Lower leg skin (tissue), 4 donors: ENCODE measurements at places on chromosomes 1 and 21. TPM values are rescaled to one million over a fixed set of nuclear protein-coding genes. Genes with fewer than 3 reads are reported as not detected.

- DNase-seq = no peak
These were observed 1.3 kb downstream of the CELSR2 start for GRCh38 chr1:109250454-109251276.

- DNase-seq = peak; percentile 70
These were observed 12.8 kb downstream of the THEMIS2 start for GRCh38 chr1:27885114-27885528.

- no peak for DNase-seq
These were observed 15.1 kb downstream of the MCL1 start for GRCh38 chr1:150564051-150564991.

DNA sequence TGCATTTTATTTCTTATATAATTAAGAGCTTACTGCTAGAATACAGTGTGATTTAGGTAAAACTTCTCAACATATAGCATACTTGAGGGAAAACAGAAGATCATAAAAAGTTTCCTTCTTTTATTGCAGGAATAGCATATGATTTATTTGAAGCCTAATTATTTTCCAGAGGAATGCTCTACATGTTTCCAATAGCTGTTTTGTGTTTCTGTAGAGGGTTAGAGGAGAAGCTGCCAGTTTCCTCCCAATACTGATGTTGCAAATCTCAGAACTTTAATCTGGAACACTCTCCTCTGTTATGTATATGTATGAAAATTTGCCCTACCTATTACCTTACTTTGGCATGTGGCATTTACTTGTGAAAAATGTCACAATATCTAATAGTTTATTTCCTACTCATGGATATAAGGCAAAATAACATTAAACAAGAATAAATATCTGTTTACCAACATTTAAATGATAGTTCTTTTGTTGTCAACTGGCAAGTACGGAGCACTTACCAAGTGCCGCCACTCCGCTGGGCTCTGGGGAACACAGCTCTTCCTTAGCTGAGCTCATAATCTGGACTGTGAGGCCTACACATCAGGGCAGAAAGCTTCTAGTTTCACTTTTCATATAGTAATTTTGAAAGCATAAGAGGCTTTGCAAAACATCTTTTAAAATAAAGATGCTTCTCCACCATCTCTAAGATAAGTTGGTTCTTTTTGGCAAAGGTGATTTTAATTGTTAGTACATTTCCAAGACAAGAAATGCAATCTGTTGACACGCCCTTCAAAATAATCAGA, 239.8 kb upstream of the C1orf105 start:
- peak; percentile 19 for DNase-seq

DNA sequence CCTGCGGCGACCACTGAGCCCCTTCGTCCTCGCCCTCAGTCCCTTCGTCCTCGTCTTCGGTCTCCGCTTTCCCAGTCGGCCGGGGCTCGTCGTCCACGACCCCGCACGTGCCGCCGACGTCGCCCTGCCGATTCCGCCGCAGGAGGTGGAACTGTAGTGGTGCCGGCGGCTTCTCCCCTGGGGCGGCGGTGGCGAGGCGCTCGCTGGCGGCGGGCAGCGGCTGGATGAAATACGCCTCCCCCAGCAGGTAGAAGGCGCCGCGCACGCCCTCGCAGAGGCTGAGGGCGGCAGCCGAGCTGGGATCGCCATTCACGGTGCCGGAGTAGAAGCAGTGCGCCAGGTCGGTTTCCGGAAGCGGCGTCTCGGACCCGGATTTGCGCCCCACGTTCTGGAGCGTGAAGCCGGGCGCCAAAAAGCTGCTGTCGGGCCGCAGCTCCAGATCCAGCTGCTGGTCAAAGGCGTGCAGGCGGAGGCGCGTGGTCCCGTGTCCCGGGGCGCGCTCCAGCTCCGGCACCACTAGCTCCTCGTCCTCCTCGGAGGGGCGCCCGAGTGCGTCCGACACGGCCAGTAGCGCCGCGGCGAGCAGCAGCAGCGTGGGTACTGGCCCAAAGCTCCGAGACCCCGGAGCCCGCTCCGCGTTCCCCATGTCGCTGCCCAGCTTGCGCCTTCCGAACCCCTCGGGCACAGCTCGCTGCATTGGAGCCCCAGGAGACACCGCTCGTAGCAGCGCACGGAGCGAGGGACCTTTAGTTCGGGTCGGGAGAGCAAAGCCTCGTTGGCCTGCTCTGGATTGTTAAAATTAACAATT, 747 bp downstream of the ADAMTS1 start:
- no peak for DNase-seq

DNA sequence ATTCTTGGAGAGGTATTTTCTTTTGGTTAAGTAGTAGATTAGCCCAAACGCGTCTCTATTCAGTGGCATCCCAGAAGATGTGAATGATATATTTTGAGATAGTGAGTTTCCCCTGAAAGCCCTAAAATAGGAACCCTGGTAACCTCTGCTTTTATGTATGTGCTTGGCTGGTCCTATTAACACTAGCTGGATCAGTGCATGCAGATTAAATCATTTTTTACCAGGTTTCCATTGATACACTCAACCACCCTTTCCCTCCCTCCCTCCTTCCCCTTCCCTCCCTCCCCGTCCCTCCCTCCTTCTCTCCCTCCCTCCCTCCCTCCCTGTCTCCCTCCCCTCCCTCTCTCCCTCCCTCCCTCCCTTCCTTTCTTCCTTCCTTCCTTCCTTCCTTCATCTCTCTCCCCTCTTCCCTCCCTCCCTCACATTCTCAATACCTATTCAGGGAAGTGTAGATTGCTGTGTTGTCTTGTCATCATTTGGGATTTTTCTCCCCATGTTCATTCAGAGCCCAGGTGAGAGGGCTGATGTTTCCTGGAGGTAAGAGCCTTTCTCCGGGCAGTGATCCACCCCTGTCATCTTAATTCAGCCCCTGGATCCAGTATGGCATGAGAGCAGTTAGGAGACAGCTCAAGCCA, 406.8 kb downstream of the PRDM2 start:
- DNase-seq = no peak

GRCh38 chr1:222413991-222414549, 133.8 kb downstream of the HHIPL2 start:
- DNase-seq = no peak

GRCh38 chr1:231724876-231725647, 98.5 kb downstream of the DISC1 start:
- no peak for DNase-seq

GRCh38 chr1:180777072-180777689, 135.5 kb upstream of the KIAA1614 start:
- no peak for DNase-seq

GRCh38 chr1:3319874-3320245, 134.6 kb upstream of the ARHGEF16 start:
- no peak for DNase-seq

- no peak for DNase-seq
These were observed 137.3 kb downstream of the NAV1 start for GRCh38 chr1:201676197-201676596.

DNA sequence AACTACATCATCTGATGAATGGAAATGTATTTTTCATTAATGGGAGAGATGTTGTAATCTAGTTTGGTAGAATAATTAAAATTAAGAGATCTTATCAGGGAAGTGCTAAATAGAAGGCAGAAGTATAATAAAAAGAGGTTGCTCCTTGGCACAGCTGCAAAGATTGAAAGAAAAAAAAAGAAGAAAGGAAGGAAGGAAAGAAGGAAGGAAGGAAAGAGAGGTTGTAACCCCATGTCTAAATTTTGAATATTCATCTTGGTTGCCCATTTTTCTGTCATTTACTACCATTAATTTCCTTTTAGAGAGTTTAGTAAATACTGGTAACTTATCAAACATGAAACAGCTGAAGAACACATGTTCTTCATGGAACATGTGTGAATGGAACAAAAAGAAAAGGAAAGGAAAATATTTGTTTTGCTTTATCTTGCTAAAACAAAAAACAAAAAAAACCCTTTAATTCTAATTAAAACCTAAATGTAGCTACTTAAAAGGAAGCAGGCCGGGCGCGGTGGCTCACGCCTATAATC, 10.5 kb upstream of the MDM4 start:
- no peak for DNase-seq

- no peak for DNase-seq
These were observed 167.4 kb downstream of the TNFSF18 start for GRCh38 chr1:172883387-172883791.

GRCh38 chr1:153742411-153743142, 14.7 kb downstream of the INTS3 start:
- no peak for DNase-seq

DNA sequence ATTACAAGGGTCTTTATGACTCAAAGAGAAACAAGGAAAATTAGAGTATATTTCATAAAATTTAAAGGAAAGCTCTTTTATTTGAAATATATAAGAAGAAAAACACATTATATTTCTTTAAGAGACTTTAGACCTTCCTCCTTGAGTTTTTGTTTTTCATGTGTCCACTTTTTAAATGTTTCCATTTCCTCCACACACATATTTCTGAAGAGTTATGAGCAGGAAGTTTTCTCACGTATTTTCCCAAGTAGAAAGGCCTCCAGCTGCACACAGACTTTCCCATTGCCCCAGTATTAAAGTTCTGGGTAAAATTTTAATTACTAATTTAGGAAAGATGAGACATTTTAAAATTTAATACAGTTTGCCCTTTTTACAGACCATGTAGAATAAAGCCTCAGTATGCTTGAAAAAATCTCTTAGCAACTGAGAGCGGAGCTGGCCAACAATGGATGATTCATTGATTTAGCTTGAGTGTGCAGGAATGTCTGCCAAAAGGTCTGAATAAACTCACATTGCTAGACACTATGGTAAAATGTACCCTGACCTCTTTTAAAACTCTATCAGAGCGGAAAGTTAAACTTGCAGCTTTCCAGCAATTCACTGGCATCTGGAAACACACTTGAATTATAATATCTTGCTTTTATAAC, 57.9 kb downstream of the DDAH1 start:
- DNase-seq = no peak

GRCh38 chr1:54409156-54410142, 3.3 kb upstream of the SSBP3 start:
- DNase-seq = no peak

DNA sequence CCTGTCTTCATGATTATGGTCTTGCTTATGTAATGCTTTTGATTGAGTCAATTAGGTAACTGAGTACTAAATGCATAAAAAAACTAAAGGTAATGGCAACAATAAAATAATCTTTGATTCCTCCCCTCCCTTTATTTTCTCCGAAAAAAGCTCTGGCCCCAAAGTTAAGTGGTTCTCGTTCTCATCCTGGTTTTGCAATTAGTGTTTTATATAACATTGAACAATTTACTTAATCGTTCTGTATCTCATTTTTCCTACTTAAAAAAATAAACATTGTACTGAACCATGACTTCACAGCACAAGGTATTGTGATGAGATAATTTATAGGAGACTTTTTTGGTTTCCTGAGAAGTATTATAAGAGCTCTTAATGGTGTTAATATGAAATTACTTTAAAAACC, 11.3 kb downstream of the SLC22A15 start:
- no peak for DNase-seq

DNA sequence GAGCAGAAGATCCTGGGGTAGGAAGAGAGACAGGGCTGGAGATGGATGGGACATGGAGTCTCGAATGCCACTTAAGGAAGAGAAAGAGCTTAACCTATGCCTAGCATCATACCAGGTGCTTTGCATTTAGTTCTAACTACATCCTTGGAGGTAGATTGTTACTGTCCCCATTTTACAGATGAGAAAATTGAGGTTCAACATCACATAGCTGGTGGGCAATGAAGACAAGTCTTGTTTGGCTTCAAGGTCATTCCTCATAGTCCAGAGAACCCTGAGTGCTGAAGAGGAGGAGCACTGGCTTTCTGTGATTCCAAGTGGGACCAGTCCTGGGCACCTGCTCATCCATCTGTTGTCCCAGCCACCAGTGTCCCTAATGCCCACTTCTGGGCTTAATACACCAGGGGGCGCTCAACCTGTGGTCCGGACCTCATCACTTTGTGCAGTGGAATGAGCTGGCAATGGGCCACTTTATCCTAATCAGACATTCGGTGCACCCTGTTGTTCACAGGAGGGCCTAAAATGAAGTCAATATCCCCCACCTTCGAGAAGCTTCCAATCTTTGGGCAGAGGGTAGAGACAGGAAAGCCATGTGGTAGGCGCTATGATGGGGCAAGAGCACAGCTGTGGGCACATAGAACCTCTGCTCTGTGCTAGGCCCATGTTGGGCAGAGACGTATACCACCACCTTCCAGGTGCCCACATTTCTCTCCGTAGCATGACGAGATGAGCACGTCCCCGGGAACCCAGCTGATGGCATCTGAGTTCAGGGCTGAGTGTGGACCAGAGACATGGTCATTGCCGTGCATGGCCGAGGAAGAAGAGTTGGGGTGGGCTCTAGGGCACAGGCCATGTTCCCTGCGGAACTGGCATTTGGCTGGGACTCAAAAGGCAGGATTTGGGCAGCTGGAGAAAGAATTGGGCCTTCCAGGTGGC, 9.2 kb downstream of the RPS6KA1 start:
- DNase-seq = no peak

- DNase-seq = no peak
These were observed 41.0 kb downstream of the WASF2 start for GRCh38 chr1:27448982-27449381.

GRCh38 chr21:36697851-36698384, 997 bp upstream of the SIM2 start:
- no peak for DNase-seq

DNA sequence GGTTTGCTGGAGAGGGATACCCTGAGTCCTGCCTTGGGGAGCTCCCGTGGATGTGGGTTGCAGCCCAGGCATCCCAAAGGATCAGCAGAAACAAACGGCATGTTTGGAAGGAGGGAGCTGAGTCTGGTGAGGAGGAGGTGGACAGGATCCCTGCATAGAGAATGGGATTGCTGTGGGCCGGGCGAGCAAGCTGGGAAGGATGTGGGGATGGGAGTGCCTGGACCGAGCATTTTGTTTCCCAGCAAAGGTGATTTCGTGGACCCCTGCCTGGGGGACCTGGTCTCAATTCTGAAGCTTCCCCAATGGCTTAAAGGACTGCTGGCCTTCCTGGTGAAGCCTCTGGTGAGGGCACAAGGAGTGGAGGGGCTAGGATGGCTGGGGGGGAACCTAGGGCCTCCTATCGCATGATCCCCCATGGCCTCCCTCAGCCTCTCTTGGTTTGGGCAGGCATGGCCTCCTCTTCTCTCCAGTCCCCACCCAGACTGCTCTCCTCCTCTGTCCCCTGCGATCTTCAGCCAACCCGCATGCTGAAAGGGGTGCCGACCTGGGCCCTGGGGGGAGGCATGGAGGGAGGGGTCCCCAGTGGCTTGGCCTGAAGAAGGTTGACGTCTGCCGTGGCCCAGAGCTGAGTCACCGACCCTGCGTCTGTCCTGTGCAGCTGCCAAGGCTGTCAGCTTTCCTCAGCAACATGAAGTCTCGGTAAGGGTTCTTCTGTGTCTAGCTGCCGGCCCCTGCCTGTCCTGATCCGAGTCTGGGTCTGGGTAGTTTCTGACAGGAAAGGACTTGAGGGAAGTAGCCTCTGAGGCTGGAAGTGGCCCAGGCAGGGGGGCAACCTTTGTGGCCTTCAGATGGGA, 16.3 kb downstream of the FAAH start:
- no peak for DNase-seq

GRCh38 chr21:31284797-31285397, 59.2 kb downstream of the TIAM1 start:
- DNase-seq = no peak

- DNase-seq = peak; percentile 88
These were observed 696 bp downstream of the LSS start for GRCh38 chr21:46227811-46228344.

- DNase-seq = no peak
These were observed 269.9 kb downstream of the HLX start for GRCh38 chr1:221149111-221149510.

AKNAD1 gene
- 2.8 TPM for total RNA-seq

NTMT2 gene
- total RNA-seq = not detected

RGS8 gene
- not detected for total RNA-seq

HSF2BP gene
- 0.39 TPM for total RNA-seq

MYOM3 gene
- 1.6 TPM for total RNA-seq

S100A1 gene
- total RNA-seq = 22.5 TPM

RAVER2 gene
- 6.6 TPM for total RNA-seq

APOBEC4 gene
- total RNA-seq = not detected

TMEM82 gene
- not detected for total RNA-seq
